ENCODE measurements at places on chromosomes 16 and 17. TPM values are rescaled to one million over a fixed set of nuclear protein-coding genes. Genes with fewer than 3 reads are reported as not detected.

The RHBDL3 gene
- total RNA-seq = 1.2 TPM

- no peak overlapping the region for H3K27ac ChIP-seq
- peaks cover 7% of the 10 kb centered on the region for H3K27me3 ChIP-seq
- H3K4me3 ChIP-seq = no peak overlapping the region
- DNase-seq = no peak
- H3K36me3 ChIP-seq = no peaks in the 10 kb centered on the region
- H3K4me1 ChIP-seq = peaks cover 16% of the 10 kb centered on the region
Measured at GRCh38 chr16:57387598-57388354, 15.5 kb downstream of the CX3CL1 start.

DNA sequence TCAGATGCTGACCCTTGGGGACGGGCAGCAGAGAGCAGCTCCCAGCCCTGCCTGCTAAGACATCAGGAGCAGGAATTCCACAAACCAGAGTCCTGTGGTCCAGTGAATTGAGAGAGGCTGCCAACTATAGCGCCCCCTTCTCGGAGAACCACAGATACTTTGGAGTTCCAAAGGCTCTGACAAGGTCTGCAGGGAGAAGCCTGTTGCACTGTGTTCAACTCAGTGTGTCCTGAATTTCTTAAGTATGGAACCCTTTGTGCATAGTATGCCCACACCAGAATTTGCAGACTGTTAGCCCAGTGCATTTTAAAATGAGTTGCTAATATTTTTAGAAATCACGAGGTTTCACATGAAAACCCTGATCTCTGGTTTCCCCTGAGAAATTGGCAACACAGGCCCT is 223.4 kb downstream of the KATNIP start:
- no peak for DNase-seq
- no peak overlapping the region for H3K27ac ChIP-seq
- H3K4me3 ChIP-seq = no peak overlapping the region
- H3K36me3 ChIP-seq = peaks cover 18% of the 10 kb centered on the region

DNA sequence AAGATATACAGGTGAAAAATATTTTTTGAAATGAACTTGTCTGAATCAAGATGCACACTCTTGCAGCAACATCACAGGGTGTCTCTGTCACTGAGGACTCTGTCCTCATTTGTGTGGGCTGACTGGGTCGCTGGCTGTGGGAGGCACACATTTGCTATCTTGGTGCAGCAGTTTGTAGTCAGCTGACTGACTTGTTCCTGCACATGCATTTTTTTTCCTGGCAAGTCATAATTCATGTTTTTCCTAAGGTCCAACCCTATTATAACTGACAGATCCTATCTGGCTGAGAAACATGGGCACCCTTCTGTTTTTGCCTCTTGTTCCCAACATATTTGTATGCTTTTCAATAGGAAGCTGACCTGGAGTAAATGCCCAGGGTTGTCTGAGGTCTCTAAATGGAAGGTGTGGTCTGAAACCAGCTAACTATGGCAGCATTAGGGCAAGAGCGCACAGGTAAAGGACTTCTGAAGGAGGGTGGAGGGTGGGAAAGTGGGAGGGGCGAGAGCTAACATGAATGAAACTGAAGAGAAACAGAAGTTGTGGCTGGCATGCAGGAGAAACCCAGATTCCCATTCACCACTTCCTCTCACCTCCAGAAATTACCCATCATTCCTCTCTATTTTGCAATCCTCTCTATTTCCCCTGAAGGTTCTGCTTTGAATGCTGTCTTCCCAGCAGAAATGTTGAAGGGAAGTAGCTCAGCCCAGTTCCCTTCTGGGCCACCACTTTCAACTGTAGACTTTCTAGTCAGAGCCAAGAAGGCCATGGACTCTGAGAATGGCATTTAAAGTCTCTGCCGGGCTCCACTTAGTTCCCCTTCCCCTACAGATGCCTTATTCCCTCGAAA is 166.1 kb downstream of the PRKCA start:
- no peak overlapping the region for H3K4me3 ChIP-seq
- H3K27ac ChIP-seq = peak overlapping the region; percentile 77
- H3K36me3 ChIP-seq = no peaks in the 10 kb centered on the region
- DNase-seq = no peak

- no peaks in the 10 kb centered on the region for H3K36me3 ChIP-seq
- H3K4me3 ChIP-seq = peak overlapping the region; percentile 28
- H3K27ac ChIP-seq = no peak overlapping the region
- H3K27me3 ChIP-seq = no peaks in the 10 kb centered on the region
- peaks cover 20% of the 10 kb centered on the region for H3K4me1 ChIP-seq
- no peak for DNase-seq
Measured at GRCh38 chr17:78842881-78843565, 2.4 kb upstream of the USP36 start.

- peaks cover 26% of the 10 kb centered on the region for H3K4me1 ChIP-seq
- no peak overlapping the region for H3K4me3 ChIP-seq
- no peak for DNase-seq
- H3K27ac ChIP-seq = peak overlapping the region; percentile 83
- no peaks in the 10 kb centered on the region for H3K27me3 ChIP-seq
- no peaks in the 10 kb centered on the region for H3K36me3 ChIP-seq
Measured at GRCh38 chr16:81997738-81998137, 13.5 kb downstream of the SDR42E1 start.

The ADAD2 gene
- total RNA-seq = not detected

- peaks cover 2% of the 10 kb centered on the region for H3K4me1 ChIP-seq
- no peak overlapping the region for H3K4me3 ChIP-seq
- H3K27me3 ChIP-seq = no peaks in the 10 kb centered on the region
- no peak overlapping the region for H3K27ac ChIP-seq
Measured at GRCh38 chr16:81243942-81244341, 5.5 kb downstream of the BCO1 start.

DNA sequence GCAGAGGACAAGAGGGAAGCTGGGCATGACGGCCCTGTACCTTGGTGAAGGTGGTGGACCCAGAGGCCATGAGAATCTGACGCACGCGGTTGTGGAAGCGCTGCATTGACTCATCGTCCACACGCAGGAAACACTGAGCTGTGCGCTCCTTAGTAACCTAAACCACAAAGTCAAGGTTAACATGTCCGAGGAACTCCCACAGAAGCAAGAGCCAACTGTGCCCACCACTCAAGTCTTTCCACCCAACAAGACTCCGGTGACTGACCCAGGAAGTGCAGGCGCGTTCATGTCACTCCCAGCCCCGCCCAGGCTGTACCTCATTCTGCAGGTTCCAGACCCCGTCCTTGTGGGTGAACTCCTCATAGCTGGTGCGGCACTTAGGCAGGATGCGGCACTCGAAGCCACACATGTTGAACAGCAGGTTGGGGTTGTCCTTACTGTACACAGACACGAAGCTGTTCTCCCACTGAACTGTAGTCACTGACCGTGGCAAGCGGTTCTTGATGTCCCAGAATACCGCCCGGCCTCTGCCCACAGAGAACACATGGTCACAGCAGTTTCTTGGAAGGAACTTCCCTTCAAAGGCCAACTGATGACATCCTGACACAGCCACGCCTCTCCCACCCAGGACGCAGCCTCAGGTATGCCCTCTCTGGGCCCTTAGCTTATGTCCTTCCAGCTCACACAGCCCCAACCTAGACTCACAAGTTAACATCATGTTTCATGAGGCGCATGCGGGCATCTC is 11.5 kb downstream of the PRPF8 start:
- H3K27ac ChIP-seq = no peak overlapping the region
- H3K4me3 ChIP-seq = no peak overlapping the region
- peaks cover 64% of the 10 kb centered on the region for H3K36me3 ChIP-seq
- no peaks in the 10 kb centered on the region for H3K4me1 ChIP-seq

The TMC8 gene
- total RNA-seq = 0.60 TPM

DNA sequence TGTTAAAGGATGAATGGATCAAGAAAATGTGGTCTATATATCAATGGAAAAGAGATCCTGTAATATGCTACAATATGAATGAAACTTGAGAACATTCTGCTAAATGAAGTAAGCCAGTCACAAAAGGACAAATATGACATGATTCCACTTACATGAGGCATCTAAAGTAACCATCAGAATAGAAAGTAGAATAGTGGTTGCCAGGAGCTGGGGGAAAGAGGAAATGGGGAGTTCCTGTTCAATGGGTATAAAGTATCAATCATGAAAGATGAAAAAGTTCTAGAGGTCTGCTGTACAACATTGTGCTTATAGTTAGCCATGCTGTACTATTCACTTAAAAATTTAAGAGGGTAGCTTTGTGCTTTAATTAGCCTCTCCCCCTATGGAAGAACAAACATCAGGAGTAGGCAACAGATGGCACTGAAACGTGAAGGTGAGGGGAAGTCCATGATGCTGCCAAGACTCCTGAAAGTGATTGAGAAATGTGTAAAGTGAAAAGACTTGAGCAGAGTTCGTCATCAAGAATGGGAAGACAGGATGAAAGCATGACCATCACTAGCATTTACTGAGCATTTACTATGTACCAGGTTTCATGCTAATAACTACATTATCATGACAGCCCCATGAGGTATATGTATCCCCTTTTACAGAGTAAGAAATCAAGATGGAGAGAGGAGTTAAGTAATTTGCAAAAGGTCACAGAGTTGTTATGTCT is 167.2 kb downstream of the CYB561 start:
- no peak for DNase-seq
- H3K4me3 ChIP-seq = no peak overlapping the region
- H3K36me3 ChIP-seq = peaks cover 38% of the 10 kb centered on the region
- no peak overlapping the region for H3K27ac ChIP-seq
- no peaks in the 10 kb centered on the region for H3K27me3 ChIP-seq

GRCh38 chr17:58492238-58493121 is 4.3 kb upstream of the HSF5 start:
- no peak for DNase-seq
- no peak overlapping the region for H3K4me3 ChIP-seq
- H3K36me3 ChIP-seq = peaks cover 49% of the 10 kb centered on the region
- no peaks in the 10 kb centered on the region for H3K4me1 ChIP-seq
- H3K27me3 ChIP-seq = no peaks in the 10 kb centered on the region

DNA sequence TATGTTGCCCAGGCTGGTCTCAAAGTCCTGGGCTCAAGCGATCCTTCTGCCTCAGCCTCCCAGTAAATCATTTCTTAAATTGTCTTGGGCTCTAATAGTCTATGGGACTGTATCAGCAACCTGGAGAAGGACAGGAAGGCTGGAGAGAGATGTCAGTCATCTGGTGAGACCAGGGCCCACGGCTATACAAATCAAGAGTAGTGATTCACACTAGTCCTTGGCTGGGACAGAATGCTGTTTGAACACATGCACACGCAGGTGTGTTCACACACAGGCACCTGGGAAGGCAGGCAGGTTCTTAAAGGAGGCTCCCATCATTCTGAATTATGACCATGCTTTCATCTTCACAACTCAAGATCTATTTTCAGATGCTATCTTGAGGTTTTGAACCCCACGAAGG is 14.1 kb downstream of the NQO1 start:
- H3K36me3 ChIP-seq = peaks cover 30% of the 10 kb centered on the region
- DNase-seq = no peak
- no peaks in the 10 kb centered on the region for H3K27me3 ChIP-seq
- no peak overlapping the region for H3K4me3 ChIP-seq
- H3K27ac ChIP-seq = no peak overlapping the region
- peaks cover 7% of the 10 kb centered on the region for H3K4me1 ChIP-seq

- H3K36me3 ChIP-seq = no peaks in the 10 kb centered on the region
- no peak for DNase-seq
- no peaks in the 10 kb centered on the region for H3K27me3 ChIP-seq
- no peaks in the 10 kb centered on the region for H3K4me1 ChIP-seq
- no peak overlapping the region for H3K4me3 ChIP-seq
Measured at GRCh38 chr16:23317751-23318150, 15.6 kb downstream of the SCNN1B start.

The CARHSP1 gene
- 78.6 TPM for total RNA-seq

DNA sequence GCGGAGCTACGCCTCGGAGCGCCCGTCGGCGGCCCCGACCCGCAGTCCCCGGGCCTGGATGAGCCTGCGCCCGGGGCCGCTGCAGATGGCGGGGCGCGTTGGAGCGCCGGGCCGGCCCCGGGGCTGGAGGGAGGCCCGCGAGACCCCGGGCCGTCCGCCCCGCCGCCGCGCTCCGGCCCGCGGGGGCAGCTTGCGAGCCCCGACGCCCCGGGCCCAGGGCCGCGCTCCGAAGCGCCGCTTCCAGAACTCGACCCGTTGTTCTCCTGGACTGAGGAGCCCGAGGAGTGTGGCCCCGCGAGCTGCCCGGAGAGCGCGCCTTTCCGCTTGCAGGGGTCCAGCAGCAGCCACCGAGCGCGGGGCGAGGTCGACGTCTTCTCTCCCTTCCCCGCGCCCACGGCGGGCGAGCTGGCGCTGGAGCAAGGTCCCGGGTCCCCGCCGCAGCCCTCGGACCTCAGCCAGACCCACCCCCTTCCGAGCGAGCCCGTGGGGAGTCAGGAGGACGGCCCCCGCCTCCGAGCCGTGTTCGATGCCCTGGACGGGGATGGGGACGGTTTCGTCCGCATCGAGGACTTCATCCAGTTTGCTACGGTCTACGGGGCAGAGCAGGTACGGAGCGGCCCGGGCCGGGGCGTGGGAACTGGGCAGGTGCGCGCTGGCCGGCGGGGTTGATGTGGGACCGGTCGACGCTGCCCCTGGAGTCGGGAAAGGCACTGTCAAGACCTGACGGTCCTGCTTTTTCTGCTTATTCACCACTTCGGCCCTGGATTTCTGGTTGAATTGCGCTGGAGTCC is 861 bp downstream of the RAB11FIP3 start:
- peaks cover 16% of the 10 kb centered on the region for H3K27me3 ChIP-seq
- peak overlapping the region; percentile 76 for H3K4me3 ChIP-seq
- DNase-seq = no peak

DNA sequence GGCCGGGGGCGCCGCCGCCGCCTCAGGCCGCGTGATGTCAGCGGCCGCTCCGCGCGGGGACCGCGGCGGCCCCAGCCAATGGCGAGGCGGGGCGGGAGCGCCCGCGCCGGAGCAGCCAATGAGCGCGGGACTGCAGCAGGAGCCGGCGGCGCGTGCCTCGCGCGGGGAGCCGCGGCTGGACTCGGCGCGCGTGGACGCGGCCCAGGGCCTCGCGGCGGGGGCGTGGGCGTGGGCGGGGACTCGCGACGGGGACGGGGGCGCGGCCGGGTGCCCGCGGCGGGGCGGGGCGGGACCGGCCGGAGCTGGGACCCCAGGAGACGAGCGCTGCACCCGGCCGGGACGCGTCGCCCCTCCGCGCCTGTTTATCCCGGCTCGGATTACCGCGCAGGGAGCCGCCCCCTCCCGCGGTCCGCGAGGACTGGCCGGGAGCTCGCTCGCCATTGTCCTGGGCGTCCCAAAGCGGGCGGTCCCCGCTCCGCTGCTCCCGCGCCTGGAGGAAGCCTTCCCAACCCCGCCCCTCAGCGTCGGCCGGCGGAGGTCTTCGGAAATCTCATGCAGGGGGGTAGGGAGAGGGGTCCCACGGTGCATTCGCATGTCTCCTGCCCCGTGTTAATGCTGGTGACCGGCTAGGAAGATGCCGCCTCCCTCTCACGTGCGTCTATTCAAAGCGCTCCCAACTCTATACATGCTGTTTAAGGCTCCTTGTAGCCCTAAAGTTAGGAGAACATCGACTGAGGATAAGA is at the start of gene RNF157:
Gene RNF157 (minus strand): TSS at position 33 of the 743 bp plus-strand sequence. CDS start 253 bp downstream, outside the sequence.
- H3K27ac ChIP-seq = peak within 1 kb of the TSS; percentile 74
- H3K4me3 ChIP-seq = peak within 1 kb of the TSS; percentile 77
- H3K4me1 ChIP-seq = peaks cover 24% of the 10 kb centered on the region
- H3K36me3 ChIP-seq = no peaks in the 10 kb centered on the region
- DNase-seq = peak; percentile 33

All from mesothelial cell of epicardium (in vitro differentiated cells).